ENCODE measurements at places on chromosomes 12 and 14.

- DNase-seq, result no peak
Measured at GRCh38 chr12:57367121-57367520, 63.7 kb downstream of the R3HDM2 start.

DNA sequence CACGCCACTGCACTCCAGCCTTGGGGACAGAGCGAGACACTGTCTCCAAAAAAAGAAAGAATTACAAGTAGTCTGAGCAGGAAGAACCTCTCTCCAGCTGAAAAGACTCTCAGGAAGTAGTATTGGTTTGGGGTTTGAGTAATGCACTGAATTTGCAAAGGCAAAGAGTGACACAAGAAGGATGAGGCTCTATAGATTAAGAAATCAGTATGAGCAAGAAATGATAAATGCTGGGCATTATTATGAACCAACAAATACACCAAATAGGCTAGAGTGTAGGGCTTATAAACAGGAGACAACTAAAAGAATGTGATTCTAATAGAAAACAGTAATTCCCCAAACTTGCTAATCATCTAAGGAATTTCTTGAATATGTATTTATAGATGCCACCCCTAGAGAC lies 2.6 kb upstream of the SLC35E3 start:
- no peak for DNase-seq

DNA sequence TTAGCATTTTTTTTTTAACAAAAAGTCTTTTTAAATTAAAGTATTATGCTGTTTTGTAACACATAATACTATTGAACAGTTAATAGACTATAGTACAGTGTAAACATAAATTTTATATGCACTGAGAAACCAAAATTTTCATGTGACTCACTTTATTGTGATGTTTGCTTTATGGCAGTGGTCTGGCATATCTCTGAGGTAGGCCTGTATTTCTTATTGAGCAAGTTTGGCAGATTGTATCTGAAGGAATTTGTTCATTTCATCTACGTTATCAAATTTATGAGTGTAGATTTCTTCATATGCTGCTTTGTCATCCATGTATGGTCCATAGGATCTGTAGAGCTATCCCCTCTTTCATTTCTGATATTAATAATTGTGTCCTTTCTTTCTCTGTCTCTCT lies 78.8 kb upstream of the PDE3A start:
- no peak for DNase-seq

DNA sequence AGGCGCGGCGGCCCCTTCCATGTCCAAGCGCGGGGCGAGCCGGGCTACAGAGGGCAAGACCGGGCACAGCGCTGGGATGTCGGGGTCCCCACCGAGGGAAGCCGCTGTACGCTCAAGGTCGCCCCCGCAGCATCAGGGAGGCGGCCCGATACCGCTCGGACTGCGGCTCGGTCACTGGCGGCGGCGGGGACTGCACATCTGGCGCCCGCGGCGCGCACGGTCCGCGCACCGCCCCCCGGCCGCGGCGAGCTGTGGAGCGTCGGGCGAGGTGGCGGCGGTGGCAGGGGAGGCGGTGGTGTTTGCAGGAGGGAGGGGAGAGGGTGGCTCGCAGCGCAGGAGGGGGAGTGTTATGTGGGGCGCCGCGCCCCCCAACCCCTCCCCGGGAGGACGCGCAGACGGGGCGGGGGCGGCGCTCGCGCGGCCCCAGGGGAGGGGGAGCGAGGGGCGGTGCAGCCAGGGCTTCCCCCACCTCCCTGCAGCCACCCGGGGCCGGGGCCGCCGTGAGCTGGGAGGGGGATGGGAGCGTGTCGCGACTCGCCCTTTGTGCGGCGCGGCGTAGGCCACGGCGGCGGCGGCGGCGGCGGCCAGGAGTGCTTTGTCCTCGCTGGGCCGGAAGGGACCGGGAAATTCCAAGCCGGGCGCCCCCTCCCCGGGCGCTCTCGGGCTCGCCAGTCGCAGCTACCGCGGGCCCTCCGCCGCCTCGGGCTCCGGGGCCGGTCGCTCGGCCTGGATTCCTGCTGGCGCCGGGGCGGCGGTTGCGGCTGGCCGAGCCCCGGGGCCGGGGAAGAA lies at the start of gene NUAK1:
Gene NUAK1 (minus strand): TSS at position 322 of the 789 bp plus-strand sequence. CDS start 301 bp downstream, at position 21.
- no peak for DNase-seq

GRCh38 chr14:24943024-24943423 lies 106.9 kb downstream of the STXBP6 start:
- DNase-seq, result no peak

DNA sequence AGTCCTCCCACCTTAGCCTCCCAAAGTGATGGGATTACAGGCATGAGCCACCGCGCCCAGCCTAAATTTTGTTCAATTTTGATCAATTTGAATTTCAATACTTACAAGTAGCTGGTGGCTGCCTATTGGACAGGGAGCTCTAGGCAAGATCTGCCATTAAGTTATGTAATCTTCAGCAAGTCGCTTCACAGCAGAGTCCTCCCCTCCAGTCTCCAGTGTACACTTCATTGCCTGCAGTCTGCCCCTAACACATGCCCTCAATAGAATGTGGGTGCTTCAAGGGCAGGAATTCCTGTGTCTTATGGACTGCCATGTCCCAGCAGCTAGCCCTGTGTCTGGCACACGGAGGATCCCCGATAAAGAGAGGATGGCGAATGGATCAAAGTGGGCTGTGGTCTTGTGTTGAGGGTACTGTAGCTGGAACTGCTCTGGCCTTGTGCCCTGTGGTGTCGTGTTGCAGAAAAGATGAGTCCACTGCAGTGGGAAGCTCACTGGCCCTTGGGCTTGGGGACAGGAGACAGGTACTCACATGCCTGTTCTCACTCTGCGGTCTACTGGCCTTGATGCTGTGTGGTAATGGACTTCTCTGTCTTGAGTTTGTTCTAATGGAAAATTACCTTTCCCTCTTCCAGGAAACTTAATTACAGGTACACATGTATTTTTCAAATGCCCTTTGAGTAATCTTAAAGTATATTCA lies 67.6 kb downstream of the TECPR2 start:
- no peak for DNase-seq

DNA sequence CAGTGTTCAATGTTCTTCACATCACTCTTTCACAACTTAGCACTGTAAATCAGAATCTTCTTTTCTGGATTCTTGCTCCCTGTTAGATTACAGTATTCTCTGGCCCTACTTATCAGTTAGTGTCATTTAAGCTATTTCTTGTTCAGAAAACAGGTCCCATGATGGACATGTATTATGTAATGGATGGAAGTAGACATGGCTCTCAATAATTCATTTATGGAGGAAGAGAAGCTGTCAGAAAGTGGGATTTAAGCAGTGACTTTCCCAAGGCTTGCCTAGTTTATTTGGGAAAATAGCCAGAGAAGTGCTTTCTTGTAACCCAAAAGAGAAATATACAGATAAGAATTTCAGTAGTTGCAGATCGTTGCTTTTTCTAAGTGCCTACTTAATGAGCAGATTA lies 1.6 kb downstream of the ERC1 start:
- no peak for DNase-seq

DNA sequence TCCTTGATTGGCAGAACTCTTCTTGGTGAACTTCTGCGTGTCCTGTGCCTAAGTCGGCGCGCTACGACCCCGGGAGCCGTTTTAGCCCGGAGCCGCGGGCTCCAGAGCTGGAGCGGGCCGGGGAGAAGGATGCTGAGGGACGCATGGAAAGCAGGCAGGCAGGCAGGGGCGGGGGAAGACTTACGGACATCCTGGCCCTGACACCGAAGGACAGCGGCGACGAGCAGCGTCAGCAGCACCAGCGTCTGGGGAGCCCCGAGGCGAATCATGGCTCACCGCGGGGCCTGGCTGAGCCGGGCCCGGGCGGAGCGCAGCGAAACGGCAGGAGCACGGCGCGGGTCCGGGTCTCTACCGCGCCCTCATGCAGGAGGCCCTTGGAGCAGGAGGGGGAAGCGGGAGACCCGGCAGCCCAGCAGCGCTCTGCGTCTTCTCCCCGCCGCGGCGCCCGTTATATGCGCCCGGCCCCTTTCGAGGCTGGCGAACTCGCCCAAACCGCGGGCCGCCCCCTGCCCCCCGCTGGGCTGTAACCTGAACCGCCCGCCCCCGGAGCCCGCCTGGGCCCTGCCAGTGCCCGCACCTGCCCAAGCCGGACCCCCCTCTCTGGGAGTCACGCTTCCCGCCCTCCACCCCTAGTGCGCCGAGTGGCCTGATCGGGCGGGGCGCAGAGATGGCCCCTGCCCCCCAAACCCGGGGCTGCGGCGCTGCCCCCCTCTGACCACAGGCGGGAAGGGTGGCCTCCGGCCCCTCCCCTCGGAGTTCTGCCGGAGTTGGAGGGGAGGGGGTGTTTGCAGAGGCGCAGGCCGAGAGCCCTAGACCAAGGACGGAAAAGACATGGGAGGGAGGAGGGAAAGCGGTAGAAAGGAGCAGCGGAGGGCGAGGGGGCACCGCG lies at the start of gene COL2A1:
Gene COL2A1 (minus strand): TSS at position 424 of the 889 bp plus-strand sequence. CDS start 155 bp downstream, at position 269.
- DNase-seq, result no peak

DNA sequence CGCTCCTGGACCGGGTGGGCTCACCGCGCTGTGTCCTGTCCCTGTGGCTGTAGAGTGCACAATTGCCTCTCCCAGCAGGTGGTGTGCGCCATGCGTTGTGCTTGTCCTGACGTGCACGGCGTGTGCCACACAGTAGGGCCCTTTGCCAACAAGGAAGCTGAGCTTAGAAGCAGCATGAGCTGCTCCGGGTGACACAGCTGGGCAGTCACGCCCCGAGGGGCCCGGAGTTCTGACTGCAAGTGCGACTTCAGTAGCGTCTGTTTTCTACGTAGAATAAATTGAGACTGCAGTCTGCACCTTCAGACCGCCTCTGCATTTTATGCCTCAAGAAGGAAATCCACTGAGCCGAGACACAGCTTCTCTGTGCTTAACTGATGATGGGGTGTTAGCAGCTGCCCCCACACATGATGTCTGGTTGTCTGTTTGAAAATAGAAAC lies 81.6 kb downstream of the ADGRD1 start:
- no peak for DNase-seq

GRCh38 chr12:2722806-2723205 lies 72.0 kb upstream of the FKBP4 start:
- no peak for DNase-seq

DNA sequence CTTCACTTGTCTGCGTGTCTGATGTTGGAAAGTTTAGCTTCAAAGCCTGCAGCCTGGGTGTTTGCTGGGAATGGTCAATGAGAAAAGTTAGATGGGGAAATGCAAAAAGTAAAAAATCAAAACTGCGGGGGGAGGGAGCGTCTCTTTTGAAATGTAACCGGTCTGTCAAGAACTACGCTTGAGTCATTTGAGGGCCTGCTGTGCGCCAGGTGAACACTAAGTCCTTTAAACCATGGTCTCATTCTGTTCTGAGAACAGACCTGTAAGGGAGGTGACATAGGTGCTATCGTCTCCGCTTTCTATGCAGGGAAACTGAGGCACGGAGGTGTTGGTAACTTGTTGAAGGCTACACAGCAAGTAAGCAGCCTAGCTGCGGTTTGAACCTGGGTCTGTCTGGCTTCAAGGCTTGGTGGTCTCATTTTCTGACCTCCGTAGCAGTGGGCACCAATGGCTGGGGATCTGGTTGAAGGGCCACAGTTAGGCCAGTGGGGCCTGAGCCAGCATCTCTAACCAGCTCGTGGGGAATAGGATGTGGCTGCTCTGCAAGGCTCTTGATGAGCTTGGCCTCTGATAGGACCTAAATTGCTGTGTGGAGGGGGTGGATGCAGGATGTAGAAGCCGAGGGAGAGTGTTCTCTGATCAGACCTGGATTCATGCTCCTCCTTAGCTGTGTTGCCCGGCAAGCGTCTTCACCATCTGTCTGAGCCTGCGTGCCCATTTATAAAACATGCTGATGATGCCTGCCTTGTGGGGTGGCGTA lies 41.5 kb downstream of the KCTD10 start:
- no peak for DNase-seq

DNA sequence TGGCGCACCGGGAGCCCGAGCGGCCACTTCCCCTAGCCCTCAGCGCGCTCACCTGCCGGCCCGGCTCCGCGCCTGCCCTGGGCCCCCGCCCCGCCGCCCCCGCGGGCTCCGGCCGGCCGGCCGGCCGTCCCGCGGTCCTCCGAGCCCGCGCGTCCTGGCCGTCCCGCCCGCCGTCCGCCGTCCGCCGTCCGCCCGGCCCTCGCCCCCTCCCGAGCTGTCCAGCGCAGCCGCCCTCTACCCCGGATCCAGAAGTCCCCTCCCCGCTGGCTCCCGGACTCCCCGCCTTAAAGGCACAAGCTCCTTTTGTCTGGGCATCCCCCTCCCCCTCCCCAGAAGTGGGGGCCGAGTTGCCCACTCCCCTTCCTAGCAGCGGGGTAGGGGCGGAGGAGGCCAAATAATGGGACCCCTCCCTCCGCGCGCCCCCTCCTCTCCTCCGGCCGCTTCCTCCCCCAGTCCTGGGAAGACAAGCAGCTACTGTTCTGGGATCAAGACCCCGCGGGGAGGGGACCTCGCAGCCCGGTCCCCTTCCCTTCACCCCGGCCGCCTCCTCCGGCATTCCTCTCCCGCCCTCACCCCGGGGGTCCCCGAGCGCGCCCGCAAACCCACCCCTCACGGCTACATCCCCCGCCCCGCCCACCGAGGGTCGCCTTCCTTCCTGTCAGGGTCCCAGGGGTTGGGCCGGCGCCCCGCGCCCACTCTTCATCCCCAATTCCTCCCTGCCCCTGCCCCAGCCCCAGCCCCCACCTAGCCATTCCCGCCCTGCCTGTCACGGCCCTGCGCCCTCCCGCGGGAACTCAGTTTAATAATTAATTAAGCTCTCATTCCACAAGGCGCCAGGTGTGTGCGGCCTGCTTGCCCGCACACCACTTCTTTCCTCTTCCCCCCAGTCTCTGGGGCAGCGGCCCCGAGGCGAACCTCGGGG lies at the start of gene ADCY6:
Gene ADCY6 (minus strand): TSS at position 236 of the 922 bp plus-strand sequence. CDS start 5,655 bp downstream, outside the sequence.
- DNase-seq, result no peak

Data from T follicular helper cell (primary cell).